CD4-positive, alpha-beta T cell treated with Interleukin-15 for 4 hours (primary cell): ENCODE measurements at places on chromosomes 11 and 22.

DNA sequence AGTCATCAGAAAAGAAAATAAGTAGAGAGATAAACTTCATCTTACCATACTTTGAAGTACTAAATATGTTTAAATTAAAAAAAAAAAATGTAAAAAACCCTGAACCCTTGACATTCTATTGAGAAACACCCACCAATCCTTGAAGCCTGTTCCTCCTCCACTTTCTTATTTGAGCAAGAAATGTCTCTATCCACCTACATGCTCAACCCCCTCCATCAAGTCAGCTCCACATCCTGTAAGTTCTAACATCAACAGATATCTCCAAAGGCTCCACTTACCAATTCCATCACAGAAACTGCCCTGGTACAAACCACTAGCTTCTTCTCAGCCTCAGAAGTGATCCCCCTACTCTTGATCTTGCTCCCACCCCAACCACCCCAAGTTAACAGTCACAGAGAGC lies 32.5 kb upstream of the FAT3 start:
- no peak for DNase-seq

GRCh38 chr11:14323118-14323676 lies 35.8 kb downstream of the RRAS2 start:
- DNase-seq, result no peak

- DNase-seq, result no peak
These were observed 327.7 kb downstream of the TENM4 start for GRCh38 chr11:79113054-79113690.

DNA sequence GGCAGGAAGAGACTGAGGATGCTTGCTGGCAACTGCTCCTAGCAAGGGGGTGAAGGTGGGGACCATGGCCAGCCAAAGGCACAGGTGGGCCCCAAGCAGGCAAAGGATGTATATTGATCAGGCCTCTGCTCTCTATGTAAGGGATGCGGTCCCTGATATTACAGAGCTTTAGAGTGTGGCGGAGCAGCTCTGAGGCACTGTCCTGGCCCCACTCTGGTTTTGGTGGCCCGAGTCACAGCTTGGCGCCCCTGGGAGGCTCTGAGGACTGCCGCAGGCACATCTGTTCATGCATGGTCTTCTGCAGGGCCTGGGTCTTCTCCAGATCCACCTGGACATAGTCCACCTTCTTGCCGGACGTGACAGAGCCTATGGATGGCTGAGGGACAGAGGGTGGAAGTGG lies 45.5 kb downstream of the GAB4 start:
- no peak for DNase-seq

GRCh38 chr11:112401036-112401769 lies 140.5 kb upstream of the PLET1 start:
- no peak for DNase-seq

DNA sequence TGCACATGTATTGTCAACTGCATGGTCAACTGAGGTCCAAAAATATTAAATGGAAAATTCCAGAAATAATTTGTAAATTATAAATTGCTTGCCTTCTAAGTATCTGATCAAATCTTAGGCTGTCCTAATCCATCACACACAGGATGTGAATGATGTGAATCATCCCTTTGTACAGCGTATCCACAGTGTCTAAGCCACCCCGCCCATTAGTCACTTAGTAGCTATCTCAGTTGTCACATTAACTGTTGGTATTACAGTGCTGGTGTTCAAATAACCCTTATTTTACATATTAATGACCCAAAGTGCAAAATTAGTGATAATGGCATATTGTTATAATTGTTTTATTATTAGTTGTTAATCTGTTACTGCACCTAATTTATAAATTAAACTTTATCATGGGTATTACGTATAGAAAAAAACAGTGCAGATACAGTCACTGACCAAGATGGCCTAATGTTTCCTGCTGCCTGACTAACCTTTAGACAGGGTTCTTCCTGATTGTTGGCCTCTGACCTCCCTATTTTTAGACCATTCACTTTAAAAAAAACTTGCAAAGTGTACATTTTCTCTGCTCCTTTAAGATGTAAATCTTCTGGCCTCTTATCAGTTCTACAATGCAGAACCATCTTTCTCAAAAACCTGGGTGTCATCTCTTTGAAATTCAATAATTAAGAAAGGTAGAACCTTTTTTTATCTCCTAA lies 2.9 kb upstream of the SVIP start:
- DNase-seq, result peak; percentile 10

DNA sequence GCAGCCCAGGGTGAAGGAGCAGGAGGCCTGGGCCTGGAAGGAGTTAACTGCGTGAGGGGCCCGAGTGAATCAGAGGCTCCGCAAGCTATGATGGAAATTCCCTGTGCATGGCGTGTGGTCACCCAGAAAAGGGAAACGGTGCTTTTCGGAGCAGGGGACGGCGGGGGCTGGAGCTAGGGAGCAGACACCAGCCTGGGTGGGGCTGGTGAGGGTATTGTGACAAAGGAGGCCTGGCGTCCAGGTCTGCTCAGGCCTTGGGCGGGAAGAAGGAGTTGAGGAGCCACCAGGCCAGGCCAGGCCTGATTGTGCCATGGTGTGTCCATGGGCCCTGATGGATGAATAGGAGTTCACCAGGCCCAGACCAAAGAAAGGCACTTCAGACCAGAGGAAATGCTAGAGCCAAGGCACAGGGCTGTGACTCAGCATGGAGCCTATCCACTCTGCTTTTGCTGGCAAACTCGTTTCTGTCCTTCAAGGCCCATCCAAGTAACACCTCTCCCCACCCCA lies 12.8 kb upstream of the SPI1 start:
- no peak for DNase-seq

DNA sequence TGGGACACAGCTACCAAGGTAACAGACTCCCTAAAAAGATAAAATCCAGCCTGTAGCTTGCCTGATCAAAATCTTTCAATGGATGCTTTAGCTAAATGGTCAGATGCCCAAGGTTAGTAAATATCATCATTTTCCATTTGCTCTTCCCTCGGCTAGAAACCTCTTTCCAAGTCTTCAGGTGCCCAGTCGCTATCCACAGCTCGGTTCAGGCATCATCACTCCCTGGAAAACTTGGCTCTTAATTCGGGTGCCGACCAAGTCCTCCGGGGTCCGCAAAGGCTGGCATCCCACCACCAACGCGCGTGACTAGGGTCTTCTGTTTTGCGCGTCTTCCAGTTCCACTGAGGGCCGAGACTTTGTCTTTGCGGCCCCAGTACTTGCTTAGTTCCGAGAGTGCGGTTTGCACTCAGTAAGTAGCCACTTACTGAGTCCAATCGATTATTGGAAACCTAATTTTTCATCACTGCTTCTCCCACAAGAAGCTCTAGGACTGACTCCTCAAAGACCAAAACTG lies 44.3 kb downstream of the OR4D9 start:
- DNase-seq, result no peak

- DNase-seq, result no peak
These were observed 268.6 kb downstream of the JRKL start for GRCh38 chr11:96658436-96658835.

DNA sequence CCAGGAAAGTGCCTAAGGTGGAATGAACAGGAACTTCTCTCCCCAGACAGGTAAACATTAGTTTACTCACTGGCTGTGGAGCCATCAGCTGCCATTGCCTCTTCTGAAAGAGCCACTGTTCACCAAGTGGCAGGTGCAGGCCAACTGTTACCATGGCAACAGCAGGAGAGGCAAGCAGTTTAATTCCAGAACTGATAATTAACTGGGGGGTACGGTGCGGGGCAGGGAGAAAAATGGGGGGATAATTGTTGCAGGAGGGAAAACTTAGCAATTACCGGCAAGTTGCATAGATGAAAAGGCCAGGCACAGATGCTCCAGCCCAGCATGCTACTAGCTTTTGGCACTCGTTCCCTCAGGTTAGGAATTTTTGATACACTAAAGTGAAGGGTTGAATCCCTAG lies 85.1 kb downstream of the TRIM44 start:
- no peak for DNase-seq
